NK-92 treated with Interleukin-12 subunit alpha and Interleukin-12 subunit beta, amount 100 ng/mL, for 24 hours (cell line): ENCODE measurements at places on chromosomes 12 and 14.

DNA sequence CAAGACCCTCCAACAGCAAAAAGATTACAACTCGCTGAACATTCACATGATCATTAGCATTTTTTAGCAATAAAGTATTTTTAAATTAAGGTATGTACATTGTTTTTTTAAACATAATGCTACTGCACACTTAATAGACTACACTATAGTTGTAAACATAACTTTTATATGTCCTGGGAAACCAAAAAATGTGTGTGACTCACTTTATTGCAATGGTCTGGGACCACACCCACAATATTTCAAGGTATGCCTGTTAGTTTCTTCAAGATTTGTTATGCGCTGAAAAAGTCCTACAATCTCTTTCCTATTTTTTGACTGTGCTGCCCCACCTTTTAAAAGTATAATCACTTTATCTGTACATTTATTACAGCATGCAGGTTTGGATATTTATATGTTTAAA lies 30.4 kb upstream of the PCNX4 start:
- DNase-seq = no peak

DNA sequence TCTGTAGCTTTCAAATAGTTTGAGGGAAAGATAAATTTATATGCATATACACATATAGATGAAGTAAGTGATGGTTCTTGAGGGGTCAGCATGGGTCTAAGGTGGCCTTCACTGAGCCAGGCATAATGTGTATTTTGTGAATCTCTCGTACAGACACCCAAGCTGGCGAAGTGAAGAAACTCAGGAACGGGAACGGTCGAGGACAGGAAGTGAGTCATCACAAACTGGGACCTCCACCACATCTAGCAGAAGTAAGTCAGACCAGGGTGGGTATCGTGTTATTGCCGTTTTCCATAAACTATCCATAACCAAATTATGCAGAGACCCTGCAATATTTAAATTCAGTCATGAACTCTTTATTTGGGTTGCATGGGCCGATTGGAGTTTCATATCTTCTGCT lies 15.4 kb upstream of the TNS2 start:
- no peak for DNase-seq

- no peak for DNase-seq
Measured at GRCh38 chr14:86404425-86404824, 874.5 kb downstream of the FLRT2 start.

GRCh38 chr12:24534622-24535021 lies 414.3 kb downstream of the BCAT1 start:
- DNase-seq = no peak

DNA sequence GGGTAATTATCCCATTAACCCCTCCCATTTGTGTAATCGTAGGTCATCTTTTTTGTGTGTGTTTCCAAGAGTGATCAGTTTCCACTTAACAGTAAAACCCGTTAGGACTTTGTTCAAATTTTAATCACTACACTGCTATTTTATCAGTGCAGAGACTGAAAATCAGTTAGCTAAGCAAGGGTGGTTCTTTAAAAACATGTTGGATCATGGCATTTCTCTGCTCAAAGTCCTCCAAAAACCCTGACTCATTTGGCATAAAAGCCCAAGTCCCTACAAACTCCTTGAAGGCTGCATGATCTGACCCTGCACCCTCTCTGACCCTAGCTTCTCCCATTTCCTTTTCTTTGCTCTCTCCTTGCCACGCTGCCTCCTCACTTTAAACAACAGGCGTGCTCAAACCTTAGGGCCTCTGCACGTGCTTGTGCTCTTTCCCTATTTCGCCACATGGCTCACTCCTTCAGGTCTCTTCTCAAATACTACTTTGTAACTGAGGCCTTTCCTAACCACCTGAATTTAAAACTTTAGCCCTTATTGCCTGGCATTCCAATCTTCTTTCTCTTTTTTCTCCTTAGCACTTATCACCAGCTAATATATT lies 13.2 kb upstream of the OVCH1 start:
- no peak for DNase-seq

DNA sequence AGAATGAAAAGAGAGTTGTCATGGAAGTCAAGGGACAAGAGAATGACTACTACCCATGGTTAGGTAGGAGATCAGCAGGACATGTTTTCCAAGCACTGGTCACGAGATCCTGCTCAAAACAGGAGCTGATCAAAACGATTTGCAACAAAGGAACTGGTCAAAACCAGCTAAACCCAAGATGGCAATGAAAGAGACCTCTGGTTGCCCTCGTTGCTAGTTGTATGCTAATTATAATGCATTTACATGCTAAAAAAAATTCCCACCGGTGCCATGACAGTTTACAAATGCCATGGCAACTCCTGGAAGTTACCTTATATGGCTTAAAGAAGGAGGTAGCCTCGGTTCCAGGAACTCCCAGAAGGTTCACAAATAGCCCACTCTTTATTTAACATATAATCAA lies 95.0 kb upstream of the OTX2 start:
- no peak for DNase-seq

GRCh38 chr12:31485571-31485970 lies 105.4 kb downstream of the DENND5B start:
- DNase-seq = no peak

DNA sequence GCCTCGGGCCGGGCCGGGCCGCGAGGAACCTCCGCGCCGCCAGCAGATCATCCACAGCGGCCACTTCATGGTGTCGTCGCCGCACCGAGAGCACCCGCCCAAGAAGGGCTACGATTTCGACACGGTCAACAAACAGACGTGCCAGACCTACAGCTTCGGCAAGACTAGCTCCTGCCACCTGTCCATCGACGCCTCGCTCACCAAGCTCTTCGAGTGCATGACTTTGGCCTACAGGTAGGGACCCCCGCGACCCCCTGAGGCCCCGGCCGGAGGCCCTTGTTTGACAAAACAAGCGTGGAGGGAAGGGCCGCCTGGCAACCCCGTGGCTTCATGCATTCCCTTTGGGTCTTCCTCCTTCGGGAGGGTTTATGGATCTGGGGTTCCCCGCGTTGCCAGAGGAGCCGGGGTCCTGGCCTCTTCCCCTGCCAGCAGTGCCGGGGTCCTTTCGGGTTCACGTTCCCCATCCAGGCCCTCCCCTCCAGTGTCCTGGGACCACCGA lies 526 bp downstream of the MLXIP start:
- no peak for DNase-seq

- peak; percentile 29 for DNase-seq
Measured at GRCh38 chr12:49705479-49706134, 1.6 kb downstream of the FMNL3 start.

- no peak for DNase-seq
Measured at GRCh38 chr14:22973217-22974032, 8.9 kb downstream of the AJUBA start.

DNA sequence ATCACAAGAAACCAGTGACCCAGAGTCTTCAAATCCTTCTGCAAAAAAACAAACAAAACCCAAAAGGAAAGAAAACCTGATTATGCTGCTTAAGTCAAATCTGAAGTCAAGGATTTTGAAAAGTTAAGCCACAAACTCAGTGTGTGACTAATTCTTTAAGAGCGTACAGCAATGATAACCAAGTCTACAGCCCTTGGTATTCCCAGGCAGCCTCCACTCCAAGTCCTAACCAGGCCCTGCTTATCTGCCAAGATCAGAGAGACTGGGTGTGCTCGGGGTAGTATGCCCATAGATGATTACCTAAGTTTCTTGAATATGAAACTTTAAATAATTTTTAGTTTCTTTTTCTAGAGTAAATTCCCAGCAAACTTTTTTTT lies 13.1 kb downstream of the PGAM5 start:
- DNase-seq = no peak

GRCh38 chr12:30531731-30532678 lies 163.7 kb downstream of the IPO8 start:
- no peak for DNase-seq
